Transverse colon (tissue), 4 donors: ENCODE measurements at places on chromosomes 13 and 19. TPM values are rescaled to one million over a fixed set of nuclear protein-coding genes. Genes with fewer than 3 reads are reported as not detected.

GRCh38 chr19:5337708-5338655 lies 2.6 kb downstream of the PTPRS start:
- peaks cover 64% of the 10 kb centered on the region for H3K27me3 ChIP-seq
- H3K27ac ChIP-seq = no peak overlapping the region
- H3K4me3 ChIP-seq = no peak overlapping the region
- H3K4me1 ChIP-seq = peaks cover 14% of the 10 kb centered on the region
- H3K36me3 ChIP-seq = no peaks in the 10 kb centered on the region

GIPR gene
- total RNA-seq = 14.7 TPM

EPSTI1 gene
- total RNA-seq = 13.1 TPM

DNA sequence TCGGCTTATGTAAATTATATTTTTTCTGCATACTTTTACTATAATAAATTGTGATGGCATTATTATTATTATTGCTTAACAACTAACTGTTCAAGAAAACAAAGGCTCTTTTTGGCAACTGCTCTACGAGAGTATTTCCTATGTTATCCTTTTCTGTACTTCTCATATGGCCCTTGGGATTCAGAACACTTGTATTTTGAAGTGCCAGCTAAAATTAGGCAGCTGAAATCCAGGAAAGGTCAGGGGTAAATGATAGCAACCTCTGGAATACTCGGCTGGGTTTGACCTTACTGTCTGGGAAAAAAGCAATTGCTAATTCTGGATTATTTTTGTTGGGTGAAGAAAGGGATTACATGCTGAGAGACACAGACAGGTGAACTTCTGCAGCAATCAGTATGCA lies 23.9 kb downstream of the EDNRB start:
- no peak overlapping the region for H3K4me3 ChIP-seq
- H3K27me3 ChIP-seq = no peaks in the 10 kb centered on the region
- H3K4me1 ChIP-seq = no peaks in the 10 kb centered on the region
- no peak for DNase-seq
- H3K36me3 ChIP-seq = no peaks in the 10 kb centered on the region

GRCh38 chr19:40549007-40549708 lies 27.5 kb upstream of the SHKBP1 start:
- no peaks in the 10 kb centered on the region for H3K36me3 ChIP-seq
- peak; percentile 59 for DNase-seq
- H3K4me3 ChIP-seq = no peak overlapping the region
- H3K27ac ChIP-seq = no peak overlapping the region
- peaks cover 5% of the 10 kb centered on the region for H3K4me1 ChIP-seq
